ENCODE measurements at places on chromosomes 3 and 15.

DNA sequence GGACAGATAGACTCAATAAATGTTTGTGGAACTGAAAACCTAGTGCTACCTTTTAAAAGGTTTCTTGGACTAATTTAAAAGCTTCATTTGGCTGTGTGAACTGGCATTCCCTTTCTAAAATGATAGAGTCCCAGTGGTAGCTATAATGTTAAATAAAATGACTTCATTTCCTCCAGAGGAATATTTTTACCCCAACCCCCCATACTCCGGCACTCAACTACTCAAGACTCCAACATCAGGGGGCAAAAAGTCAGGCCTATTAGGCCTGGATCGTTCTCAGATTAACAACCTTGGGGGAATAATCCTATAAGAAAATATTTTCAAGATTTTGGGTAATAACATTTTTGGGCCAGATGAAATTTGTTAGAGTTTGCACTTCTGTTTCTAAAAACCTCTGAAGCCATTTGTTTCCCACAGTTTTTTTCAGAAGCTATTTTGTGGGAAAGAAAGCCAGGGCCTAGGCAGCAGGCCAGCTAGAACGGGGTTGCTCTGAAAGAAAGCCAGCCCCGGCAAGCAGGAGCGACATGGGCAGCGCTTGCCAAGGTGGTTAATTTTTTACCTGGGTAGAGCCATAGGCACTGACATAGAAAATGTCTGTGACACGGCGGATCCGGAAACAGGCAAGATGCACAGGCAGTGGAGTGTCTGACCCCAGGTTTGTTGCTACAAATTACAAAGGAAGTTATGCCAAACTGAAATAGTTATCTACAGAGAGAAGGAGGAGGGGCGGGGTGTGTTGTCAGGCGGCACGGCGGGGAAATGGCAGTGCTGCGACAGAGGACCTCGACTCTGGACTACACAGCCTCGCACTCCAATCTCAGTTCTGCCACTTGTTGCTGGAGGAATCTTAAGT is 84.6 kb downstream of the MAGI1 start:
- DNase-seq: no peak

- DNase-seq: no peak
Measured at GRCh38 chr3:152051501-152052404, 178.3 kb downstream of the SUCNR1 start.

GRCh38 chr15:96038650-96039049 is 291.9 kb upstream of the NR2F2 start:
- DNase-seq: no peak

GRCh38 chr15:73375755-73376305 is 7.1 kb upstream of the HCN4 start:
- no peak for DNase-seq

DNA sequence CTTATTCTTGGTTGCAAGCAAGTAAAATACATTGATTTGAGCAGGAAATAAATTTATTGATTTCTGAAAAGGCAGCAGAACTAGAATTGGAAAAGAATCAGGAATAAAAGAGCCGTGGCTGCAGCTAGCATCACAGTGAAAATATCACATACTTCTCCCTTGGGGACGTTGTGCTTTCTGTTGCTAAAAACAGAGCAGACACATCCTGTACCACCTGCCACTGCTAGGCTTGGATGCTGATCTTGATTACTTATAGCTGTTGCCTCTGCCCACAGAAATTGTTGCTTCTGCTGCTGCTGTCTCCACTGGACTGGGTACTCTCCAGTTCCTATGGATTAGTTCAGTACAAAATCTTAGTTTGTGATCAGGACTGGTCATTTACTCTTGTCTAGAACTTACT is 283.8 kb downstream of the C3orf38 start:
- DNase-seq: no peak

DNA sequence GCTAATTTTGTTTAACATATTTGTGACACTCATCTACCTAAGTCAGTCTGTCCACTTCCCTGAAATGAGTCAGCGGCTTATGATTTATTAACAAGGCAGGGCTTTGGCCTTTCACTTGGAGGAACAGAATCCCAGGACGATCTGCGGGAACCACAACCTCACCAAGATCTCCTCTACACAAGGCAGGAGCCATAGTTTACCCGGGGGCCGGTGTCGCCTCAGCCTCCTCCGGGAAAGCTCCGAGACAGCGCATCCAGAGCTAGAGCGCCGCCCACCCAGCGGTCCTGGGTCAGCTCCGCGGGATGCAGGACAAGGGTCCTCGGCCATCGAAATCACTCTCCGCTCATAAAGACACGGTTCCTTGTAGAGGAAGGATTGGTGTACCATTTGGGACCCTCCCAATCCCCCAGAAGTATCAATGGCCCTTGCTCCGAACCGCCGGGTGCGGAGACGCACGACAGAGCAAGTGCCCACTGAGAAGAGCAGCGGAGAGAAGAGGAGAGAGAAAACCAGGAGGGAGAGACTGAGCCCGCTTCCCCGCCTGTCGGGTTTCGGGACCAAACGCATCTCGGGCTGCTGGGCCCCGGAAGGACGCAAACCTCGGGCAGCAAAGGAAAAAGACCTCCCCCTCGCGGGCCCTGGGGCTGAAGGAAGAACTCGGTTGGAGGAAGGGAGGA is 13.1 kb upstream of the ALCAM start:
- DNase-seq: peak; percentile 54

DNA sequence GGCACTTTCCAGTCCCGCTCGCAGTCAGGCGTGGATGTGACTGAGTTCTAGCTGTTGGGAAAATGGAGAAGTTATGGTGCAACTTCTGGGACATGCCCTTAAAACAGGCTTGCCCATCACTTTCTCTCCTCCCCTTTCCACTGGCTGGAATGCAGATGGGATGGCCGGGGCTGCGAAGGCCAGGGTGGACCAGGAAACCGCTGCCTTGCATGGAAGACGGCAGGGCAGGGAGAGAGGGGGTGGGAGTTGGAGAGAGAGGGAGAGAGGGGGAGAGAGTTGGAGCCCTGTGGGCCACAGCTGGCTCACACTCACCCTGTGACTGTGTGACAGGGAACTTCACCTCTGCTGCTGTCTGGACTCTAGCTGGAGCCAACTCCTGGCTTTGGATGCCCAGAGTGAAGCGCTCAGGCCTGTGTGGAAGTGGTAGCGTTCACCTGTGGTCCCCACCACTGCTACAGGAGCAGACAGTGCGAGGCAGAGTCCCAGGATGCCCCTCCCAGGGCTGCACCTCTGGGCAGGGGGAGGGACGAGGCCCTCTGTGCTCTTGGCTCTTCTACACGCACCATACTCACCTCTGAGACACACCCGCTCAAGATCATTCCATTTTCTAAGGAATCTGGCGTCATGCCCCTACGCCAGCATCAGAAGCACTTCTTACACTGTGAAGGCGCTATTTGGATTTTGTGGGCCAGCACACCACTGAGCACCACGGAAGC is 36.6 kb downstream of the KLHL25 start:
- DNase-seq: no peak

GRCh38 chr3:37295925-37296324 is 121.5 kb upstream of the LRRFIP2 start:
- DNase-seq: no peak

DNA sequence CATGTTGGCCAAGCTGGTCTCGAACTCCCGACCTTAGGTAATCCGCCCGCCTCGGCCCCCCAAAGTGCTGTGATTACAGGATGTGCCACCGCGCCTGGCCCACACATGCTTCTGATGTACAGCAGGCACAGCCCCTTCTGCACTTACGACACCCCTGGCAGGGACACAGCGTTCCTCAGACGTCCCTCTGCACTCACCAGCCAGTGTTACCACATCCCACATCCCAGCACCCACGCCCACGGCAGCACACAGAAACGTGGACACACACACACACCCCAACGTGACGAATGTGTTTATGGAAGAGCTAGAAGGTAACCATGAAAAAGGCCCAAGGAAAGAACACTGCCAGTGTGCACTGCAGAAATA is 576 bp upstream of the RPAP1 start:
- no peak for DNase-seq
